Karpas-422 (cell line): ENCODE measurements at places on chromosomes 7 and 10.

DNA sequence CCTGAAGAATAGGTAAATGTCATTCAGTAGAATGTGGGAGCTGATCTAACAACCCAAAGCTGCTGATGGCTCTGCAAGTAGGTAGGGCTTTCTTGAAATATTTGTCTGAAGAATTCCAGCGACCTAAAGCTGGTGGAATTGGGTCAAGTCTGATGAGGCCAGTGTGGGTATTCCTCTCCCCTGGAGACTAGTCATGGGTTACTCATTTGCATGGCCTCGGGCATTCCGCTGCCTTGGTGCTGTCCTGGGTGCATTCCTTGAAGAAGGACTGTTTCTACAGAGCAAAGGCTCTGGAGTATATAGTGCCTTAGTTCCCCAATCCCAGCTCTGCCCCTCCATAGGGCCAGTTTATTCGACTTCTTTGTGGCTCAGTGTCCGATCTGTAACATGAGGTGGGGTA lies 19.2 kb downstream of the PDK4 start:
- DNase-seq, result no peak

GRCh38 chr7:7237978-7238267 lies 55.6 kb downstream of the C1GALT1 start:
- DNase-seq, result no peak

GRCh38 chr10:121617176-121617575 lies 18.9 kb upstream of the FGFR2 start:
- no peak for DNase-seq

DNA sequence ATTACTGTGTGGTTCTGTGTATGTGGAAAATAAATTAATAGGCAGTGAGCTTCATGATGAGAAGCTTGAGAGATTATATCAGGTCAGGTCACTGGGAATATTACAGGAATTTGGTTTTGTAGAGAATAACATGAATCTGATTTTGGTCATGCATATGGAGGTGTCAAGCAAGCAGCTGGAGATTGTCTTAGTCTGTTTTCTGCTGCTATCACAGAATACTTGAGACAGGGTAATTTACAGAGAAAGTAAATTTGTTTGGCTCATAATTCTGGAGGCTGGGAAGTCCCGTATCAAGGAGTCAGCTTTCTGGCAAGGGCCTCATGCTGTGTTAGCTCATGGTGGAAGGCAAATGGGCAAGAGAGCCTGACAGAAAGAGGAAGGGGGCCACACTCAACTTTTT lies 120.7 kb upstream of the FAM3C start:
- DNase-seq, result no peak

- DNase-seq, result peak; percentile 57
Observed at GRCh38 chr7:157568770-157569584, 232.2 kb downstream of the DNAJB6 start.

DNA sequence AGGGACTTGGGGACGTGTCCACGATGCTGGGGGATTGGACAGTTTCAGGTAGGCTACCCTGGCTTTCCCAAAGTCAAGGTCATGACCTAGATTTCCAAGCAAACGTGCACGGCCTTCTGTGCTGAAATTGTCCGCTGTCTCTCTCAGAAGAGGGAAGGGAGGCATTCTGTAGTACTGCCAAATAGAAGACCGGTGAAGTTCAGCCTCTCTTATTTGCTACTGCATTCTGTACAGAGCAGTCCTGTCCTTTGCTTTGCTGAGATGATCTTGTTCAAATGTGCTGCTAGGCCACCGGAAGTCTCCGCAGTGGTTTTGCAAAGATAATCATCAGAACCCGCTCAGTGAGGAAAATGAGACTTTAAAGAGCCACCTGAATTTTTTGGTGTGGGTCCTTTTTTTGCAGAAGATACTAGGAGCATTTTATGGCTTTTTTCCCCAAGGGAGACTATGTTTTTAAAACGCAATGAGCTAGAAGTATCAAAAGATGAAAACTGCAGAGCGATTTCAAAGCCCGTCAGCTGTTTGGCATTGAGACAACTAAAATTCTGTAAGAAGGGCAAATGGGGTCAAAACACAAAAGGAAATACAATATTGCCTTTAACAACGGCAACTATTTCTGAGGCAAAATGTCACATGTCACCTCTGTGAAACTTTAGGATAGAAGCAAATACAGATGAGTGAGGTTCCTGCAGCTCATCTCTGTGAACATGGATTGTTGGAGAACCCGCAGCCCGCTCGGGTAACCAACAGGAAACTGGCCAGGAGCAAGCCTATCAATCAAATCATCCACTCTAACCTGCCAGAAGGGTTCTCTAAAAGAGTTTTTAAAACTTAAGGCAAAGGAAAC lies 1.3 kb upstream of the NMT2 start:
- no peak for DNase-seq

- DNase-seq, result peak; percentile 65
Observed at GRCh38 chr10:84179059-84179710, 5.6 kb downstream of the GPR15LG start.
